ENCODE measurements at places on chromosomes 2 and 18. TPM values are rescaled to one million over a fixed set of nuclear protein-coding genes. Genes with fewer than 3 reads are reported as not detected.

GYPC gene
- 78.4 TPM for total RNA-seq

- no peak for DNase-seq
Observed at GRCh38 chr2:101550555-101550954, 75.6 kb upstream of the RFX8 start.

DNA sequence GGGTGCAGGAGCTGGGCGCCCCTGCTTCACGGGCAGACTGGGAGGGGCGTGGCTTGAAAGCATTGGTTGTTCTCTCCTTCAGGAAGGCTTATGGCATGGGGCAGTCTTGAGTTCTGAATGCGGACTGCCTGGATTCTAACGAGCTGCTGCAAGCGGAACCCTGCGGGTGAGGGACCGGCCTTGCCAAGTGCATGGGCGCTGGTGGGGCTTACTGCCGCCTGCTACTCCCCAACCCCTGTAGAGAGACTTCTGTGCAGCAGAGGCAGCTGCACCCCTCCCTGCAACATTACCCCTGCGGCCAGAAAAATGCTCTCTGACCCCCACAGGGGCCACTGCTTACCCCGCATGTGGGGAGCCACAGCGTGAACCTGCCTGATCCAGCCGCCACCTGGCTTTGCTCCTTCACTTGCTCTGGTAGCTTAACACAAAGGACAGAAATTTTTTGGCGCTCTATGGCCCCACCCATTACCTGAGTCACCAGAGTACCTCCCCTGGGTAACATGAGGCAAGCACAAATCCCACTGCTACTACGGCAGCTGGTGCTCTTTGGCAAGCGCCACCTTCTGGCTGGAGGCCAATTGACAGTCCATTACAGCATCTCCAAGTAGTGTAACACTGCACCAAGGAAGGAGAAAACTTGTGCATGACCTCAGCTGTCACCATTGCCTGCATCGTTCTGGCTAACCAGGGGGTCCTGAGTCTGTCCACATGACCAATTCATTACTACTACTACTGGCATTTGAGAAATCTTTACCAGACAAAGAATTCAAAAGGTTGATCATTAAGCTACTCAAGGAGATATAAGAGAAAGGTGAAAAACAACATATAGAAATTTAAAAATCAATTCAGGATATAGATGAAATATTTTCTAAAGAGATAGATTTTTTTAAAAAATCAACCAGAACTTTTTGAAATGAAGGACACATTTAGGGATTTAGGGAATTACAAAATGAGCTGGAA lies 35.4 kb downstream of the MYL12B start:
- peak; percentile 90 for DNase-seq

- DNase-seq = no peak
Observed at GRCh38 chr18:55997151-55997561, 409.2 kb upstream of the TCF4 start.

DNA sequence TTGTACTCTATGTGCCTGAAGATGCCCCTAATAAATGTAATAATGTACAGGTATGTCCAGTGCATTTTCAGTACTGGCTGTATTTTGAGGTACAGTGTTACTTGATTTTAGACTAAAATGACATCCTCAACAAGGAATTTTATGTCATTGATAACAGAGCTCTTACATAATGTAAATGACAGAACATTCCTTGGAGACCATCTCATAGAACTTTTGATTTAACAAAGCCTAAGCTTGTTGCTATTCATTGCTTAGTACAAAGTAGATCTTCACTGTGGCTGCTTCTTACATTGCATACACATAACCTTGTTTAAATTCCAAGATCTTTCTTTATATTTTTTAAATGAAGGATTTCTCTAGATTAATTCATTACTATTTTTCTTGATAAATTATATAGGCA lies 24.1 kb downstream of the DYNC1I2 start:
- no peak for DNase-seq
